Stimulated activated CD4-positive, alpha-beta T cell treated with anti-CD3 and anti-CD28 coated beads, Interleukin-4, amount 100 ng/mL, for 24 hours (primary cell): ENCODE measurements at places on chromosomes 5 and 9.
A peak's percentile ranks its signal among the peaks of the same experiment; 100 is the strongest.

DNA sequence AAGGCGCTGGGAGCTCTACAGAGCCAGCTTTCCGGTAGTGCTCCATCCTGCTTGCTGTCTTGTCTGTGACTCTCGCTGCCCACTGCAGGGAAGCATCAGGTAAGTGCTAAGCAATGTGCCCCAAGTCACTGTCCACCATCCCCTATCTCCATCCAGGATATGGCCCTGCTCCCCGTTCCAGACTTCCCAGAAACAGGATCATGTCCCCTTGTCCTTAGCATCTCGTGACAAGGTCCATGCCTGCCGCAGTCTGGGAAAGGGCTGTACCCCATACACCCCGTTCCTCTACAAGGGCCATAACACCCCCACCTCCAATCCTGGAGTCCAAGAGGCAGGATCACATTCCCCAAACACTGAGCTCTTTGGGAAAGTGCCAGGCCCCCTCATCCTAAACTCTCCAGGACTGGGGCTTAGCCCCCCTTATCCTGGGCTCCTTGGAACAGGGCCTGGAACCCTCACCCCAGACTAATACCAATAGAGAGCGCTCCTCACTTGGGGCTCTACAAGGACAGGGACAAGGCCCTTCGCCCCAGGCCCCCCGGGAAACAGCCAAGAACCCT lies 566 bp downstream of the RPP25L start:
- DNase-seq = no peak

DNA sequence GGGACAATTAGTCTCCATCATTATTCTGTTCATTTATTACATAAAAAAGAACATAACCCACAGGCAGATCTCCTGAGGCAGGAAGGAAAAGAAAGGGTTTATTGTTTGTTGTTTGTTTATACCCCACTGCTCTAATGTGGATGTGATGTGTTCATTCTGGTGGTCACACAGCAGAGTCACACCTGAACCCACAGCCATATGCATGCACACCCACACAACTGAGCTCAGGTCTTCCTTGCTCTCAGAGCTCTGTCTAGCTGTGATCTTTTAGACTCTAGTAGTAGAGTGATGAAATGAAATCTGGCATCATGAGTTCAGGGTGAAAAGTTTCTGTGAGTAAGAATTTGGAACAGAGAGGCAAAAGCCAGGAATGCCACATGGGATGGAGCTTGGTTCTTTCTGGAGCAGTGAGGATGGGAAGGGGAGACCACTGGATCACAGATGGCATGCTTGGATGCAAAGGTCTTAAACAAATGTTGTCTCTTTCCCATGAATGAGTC lies 227.0 kb downstream of the PAPPA start:
- DNase-seq = no peak

DNA sequence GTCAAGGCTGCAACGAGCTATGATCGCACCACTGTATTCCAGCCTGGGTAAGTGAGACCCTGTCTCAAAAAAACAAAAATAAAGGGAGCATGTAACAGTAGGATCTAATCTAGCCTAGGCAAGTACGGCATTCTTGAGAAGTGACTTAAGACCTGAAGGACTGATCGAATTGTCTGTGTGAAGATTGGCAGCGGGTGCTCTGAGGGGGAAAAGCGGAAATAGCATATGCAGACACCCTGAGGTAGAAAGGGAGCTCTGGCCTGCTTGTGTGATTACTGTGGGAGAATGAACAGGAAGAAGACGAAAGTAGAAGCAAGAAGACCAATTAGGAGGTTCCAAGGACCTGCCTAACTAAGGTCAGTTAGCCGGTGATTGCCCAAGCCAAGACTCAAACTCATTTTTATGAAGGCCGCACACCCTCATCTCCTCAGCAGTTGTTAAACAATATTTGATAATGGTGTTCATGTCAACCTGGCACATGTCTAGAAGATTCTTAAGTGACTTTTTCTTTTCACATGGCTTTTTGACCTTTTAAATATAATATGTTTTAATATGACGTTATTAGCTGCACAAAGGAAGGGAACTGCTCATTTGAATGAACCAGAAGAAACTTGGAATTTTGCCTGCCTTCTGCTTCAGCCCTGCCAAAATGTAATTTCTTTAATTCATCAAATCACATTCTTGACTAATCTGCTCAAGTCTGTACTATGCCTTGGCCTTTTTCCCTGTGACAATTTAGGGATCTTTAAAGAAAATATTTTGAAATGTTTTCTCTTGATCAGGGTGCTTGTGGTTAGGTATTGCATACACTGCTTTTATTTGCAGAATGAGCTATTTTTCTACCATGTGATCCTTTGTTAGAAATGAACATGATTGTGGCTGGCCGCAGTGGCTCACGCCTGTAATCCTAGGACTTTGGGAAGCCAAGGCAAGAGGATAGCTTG lies 289.2 kb upstream of the DMRT1 start:
- DNase-seq = no peak

GRCh38 chr9:107782789-107783188 lies 293.2 kb upstream of the KLF4 start:
- DNase-seq = no peak

GRCh38 chr5:35821513-35821912 lies 35.2 kb upstream of the IL7R start:
- DNase-seq = peak; percentile 68

DNA sequence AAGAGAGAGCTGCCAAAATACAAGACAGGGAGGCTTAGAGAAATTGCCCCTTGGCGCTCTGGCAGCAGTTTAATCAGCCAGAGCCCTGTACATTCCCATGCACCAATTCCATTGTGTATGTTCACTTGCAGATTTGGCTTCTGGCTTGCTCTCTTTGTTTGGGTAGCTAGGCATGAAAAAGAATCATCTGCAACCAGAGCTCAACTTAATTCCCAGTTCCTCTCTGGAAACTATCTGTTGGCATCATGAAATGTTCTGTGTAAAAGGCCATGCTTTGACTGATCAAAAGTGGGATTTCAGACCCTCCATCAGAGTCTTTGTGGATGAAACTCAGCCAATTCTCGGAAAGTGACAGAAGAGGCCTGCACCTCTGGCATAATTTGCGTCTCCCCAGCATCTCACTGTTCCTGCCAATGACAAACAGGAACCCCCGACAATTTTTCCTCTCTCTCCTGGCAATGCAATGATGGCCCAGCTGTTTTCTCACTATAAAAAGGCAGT lies 53.8 kb upstream of the RAD23B start:
- no peak for DNase-seq

GRCh38 chr9:124349675-124350493 lies 65.4 kb downstream of the PSMB7 start:
- no peak for DNase-seq

- no peak for DNase-seq
These were observed 299.2 kb downstream of the CD180 start for GRCh38 chr5:66897356-66897755.
